ENCODE measurements at places on chromosomes 12 and 14.

- DNase-seq: no peak
Observed at GRCh38 chr12:103197725-103198388, 240.4 kb downstream of the ASCL1 start.

DNA sequence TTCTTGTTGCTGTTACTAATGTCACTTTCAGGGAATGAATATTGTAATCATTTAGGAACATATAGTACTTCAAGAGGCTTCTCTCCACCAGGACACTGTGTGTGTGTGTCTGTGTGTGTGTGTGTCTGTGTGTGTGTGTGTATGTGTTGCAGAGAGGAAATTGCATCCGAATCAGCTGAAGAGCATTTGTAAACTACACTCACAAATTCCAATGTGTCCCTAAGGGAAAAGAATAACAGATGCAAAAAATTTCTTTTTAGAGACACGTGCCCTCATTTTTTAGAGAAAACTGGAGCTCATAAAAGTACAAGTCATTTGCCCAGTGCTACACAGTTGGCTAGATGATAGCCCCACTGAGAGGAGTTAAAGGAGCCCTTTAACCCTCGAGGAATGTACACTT, 168.8 kb downstream of the ANO4 start:
- DNase-seq: no peak

GRCh38 chr12:48489012-48489411, 6.7 kb downstream of the C12orf54 start:
- DNase-seq: no peak

DNA sequence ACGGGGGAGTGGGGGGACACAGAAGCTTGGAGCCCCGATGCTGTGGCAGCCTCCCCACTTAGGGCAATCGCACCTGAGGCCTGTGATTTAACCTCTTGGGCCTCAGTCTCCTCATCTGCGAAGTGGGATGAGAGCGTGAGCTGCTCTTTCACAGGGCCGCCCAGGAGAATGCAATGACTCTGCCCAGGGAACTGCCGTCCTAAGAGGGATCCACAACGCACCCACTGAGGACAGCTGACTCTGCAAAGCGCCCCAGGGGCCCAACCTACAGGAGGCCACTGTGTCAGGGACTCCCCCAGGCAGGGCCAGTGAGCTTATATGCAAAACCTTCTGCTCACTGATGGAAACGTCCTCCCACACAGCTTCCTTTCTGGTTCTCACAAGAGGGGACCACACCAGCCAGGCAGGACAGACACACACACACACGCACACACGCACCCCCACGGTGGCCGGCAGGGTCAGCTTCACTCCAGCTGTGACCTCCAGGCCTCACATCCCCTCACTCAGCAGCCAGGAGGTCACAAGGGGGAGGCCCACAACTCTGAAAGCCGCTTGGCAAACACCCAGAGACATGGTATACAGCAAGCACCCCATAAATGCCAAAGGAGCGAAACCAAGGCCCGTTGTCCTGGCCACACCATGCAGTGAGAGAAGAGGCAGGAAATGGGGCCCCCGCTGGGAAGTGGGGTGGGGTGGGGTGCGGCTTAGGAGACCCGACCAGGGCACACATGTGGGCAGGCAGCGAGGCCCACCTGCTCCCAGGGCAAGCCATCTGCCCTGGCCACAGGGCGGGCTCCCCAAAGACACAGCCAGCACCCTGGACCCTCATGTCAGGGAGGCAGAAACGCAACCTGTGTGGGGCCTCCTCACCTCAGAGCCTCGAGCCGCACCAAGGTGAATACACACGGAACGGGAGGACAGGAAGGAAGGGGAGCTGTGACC, 73.3 kb downstream of the NCOR2 start:
- peak; percentile 26 for DNase-seq

DNA sequence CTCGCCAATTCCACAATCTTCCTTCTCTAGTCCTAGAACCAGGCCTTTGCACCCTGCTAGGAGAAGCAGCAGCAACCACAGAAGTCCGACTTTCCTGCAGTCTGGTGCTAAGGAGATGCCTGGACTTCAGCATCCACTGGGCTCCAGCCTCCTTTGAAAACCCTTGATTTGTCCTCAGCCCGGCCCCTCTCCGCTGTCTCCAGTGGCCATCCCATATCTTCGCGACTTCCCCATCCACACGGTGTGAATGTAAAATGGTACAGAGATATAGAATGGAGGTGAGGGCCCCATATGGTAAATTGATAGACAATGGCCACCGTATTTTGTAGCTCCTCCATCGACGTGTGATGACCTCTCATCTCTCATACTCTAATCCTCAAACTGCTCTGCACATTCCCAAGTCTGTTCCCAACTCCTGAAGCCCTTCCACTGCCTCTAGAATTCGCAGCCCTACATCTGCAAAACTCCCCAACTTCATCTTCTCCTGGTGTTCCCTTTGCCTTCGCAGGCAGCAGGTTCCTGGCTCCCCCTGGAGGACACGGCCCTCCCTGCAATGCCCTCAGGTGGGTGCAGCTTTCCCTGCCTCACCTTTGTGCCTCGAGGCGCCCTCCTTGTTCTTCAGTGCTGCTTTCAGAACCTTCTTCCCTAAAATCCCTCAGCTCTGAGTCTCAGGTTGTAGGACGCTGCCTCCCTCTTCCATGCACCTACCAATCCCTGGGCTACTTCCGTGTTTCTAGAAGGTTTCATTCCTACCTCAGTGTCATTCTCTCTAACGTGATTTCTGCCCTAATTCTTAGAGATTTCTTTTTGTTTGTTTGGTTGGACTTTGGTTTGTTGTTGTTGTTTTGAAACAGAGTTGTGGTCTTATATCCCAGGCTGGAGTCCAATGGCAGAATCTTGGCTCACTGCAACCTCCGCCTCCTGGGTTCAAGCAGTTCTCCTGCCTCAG, 36.7 kb downstream of the TMBIM6 start:
- DNase-seq: peak; percentile 52

DNA sequence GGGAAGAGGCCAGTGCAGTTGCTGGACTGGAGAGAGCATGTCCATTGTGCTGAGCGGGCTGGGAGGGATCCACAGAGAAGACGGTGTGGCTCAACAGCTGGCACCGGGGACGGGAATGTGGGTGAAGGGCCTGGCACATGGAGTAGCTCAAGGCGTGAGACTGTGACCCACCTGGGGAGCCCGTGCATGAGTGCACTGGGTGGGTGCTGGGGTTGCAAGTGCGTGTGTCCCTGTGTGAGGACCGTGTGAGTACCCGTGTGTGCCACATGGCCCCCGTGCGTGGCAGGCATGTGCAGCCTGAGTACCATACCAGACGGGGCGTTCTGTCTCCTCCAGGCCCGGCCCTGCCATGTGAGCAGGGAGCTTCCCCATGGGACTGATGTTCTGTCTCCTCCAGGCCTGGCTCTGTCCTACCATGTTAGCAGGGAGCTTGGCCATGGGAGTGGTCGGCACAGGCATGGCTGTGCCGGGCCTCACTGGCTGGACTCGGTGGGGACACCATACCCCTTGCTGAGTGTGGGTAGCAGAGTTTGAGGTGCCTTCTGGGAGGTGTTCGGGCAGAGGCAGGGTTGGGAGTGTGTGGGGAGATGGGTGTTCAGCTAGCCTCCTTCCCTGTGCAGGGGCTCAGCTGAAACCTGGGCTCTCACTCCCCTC, 234.4 kb downstream of the TMEM121 start:
- DNase-seq: no peak

DNA sequence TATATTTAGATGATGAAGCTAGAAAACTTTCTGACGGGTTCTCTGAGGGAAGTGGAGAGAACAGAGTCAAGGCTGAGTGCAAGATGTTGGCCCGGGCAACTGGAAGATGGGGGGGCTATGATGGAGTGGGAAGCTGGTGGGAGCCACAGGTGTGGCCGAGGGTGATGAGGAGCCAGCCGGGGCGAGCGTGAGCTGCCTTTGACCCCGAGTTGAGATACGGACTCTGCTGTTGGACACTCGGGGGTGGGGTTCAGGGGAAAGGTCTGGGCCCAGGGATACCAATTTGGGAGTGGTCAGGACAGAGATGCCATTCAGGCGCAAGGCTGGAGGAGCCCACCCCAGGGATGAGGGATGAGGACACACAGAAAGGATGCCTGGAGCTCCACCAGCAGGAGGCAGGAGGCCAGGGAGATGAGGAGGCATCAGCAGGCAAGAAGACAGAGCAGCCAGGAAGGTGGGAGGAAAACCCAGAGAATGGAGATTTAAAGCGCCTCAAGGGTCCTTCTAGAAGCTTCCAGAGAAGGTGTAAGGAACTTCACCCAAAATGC, 9.0 kb downstream of the SCARB1 start:
- no peak for DNase-seq

- no peak for DNase-seq
Observed at GRCh38 chr12:108255252-108255602, 83.9 kb downstream of the CMKLR1 start.

DNA sequence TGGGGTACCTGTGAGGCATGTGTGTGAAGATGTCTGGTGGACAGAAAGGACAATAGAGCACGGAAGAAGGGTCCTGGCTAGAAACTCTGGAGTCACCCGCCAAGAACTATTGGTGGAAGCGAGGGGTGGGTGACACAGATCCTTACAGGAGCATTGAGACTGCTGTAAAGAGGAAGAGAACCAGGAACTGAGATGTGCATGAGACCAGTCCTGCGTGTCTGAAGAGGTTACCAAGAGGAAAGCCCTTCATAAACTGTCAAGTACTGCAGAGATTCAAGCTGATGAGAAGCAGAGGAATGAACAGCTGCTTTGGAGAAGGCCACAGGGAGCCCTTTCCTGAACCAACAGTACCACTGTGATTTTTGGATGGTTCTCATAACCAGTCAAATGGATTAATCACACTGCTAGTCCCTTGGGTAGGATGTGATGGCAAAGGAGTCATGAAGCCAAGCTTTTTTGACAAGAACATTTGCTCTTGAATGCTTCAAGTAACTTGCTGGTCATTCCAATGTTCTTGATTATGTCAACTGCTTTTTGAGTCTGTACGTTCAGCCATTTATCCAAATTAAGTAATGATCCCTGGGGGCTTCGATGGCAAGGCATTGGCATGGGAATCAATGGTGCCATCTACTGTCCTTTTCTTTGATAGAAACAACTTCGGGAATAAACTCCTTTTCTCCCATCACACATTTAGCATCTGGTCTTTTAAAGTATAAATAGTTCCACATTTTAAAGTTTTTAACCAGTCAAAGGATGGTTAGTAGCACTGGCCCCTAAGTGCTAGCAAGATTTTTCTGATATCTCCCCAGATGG, 42.9 kb downstream of the GPR135 start:
- no peak for DNase-seq

DNA sequence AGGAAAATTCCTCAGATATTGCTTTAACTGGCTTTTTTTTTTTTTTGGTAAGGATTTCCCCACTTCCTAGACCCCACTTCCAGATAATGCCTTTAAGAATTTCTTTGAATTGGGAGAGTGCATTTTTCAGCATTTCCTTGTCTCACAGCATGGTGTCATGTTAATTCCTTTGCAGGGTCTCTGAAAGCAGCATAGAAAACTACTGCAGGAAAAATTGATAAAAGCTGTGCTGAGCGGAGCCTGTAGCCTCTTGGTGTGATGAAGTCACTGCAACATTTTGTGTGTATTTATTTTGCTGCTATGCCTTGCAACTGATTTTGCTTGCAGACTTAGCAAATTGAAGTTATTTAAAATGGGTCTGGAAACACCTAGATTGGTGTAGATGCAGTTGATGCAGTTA, 2.7 kb downstream of the ANO4 start:
- DNase-seq: no peak

GRCh38 chr14:36207500-36207899, 31.0 kb upstream of the PTCSC3 start:
- DNase-seq: no peak

DNA sequence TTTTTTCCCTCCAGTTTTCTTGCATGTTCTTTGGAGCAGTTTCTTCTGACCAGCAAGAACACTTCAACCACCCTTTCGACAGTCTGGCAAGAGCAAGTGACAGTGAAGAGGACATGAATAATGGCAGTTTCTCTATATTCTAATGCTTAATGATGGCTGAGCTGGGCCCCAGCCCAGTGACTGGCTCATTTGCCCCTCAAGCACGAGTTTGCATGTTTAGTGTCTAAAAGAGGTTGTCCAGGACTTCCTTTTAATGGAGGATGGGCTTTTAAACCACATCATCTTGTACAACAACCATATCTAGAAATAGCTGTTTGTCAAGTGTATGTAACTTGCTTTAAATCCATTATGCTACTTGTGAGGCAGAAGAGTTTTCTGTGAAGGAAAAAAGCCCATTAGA, 28.4 kb downstream of the RAD9B start:
- no peak for DNase-seq

DNA sequence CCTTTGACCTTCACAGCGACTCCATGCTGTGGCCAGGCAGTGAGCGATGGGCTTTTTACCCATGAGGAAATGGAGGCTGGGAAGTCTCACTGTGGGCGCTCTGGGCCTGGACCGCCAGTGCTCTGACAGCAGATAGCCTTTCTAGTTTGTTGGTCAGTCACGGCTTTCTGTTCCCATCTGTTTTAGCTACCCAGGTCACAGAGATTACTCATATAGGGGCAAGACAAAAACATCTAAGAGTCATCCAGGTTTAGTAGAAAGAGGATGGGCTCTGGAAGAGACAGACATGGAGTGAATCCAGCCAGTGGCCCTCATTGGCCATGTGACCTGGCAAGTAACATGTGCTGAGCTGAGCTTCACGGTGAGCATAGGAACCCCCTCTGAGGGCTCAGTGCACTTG, 68.6 kb downstream of the MARK3 start:
- no peak for DNase-seq

DNA sequence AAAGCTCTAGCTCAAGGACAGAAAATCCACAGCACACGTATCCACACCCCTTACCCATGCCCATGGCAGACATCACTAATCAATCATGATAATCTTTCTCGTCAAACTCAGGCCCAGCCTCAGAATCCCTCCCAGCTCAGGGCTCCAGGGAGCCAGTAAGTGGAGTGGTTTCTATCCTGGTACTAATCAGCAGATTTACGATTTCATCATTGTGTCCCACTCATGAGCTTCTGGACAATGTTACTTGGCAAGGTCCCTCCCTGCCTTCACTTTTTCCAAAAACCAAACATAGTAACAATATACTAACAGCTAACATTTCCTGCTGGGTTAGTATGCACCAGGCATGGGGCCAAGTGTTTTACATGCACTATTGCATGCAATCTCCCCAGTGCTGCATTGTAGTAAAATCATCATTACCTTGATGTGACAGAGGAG, 45.8 kb upstream of the NCOR2 start:
- DNase-seq: no peak

GRCh38 chr12:128079446-128079845, 187.5 kb upstream of the TMEM132C start:
- no peak for DNase-seq

DNA sequence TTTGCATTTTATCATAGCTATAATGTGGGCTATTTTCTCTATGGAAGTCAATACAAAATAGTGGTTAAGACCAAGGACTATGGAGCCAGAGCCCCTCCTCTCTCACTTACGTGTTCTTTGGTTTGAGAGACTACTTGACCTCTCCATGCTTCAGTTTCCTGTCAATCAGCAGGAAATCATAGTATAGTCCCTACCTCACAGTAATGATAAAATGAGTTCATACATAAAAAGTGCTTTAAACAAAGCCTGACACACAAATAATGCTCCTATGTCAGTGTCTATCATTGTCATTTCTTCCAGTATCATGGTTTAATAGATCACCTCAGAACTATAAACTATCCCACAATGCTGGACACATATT, 90.4 kb downstream of the MED13L start:
- DNase-seq: no peak

GRCh38 chr14:35341751-35342488, 49.7 kb downstream of the PSMA6 start:
- no peak for DNase-seq

GRCh38 chr12:105899589-105899988, 239.2 kb downstream of the NUAK1 start:
- no peak for DNase-seq

GRCh38 chr12:6792522-6793201, 3.3 kb downstream of the CD4 start:
- no peak for DNase-seq

GRCh38 chr14:102418853-102419240, 56.1 kb downstream of the TECPR2 start:
- DNase-seq: no peak
